ENCODE measurements at places on chromosomes 13 and 19.

GRCh38 chr19:41391618-41392017 lies 5.5 kb downstream of the EXOSC5 start:
- DNase-seq, result no peak

GRCh38 chr13:96822895-96823294 lies 171.4 kb downstream of the OXGR1 start:
- peak; percentile 38 for DNase-seq

GRCh38 chr19:44003461-44004009 lies 778 bp downstream of the ZNF230 start:
- no peak for DNase-seq

- no peak for DNase-seq
Measured at GRCh38 chr19:46954993-46955812, 64.4 kb upstream of the NPAS1 start.

- DNase-seq, result no peak
Measured at GRCh38 chr13:54965881-54966280, 1937.3 kb downstream of the OLFM4 start.

DNA sequence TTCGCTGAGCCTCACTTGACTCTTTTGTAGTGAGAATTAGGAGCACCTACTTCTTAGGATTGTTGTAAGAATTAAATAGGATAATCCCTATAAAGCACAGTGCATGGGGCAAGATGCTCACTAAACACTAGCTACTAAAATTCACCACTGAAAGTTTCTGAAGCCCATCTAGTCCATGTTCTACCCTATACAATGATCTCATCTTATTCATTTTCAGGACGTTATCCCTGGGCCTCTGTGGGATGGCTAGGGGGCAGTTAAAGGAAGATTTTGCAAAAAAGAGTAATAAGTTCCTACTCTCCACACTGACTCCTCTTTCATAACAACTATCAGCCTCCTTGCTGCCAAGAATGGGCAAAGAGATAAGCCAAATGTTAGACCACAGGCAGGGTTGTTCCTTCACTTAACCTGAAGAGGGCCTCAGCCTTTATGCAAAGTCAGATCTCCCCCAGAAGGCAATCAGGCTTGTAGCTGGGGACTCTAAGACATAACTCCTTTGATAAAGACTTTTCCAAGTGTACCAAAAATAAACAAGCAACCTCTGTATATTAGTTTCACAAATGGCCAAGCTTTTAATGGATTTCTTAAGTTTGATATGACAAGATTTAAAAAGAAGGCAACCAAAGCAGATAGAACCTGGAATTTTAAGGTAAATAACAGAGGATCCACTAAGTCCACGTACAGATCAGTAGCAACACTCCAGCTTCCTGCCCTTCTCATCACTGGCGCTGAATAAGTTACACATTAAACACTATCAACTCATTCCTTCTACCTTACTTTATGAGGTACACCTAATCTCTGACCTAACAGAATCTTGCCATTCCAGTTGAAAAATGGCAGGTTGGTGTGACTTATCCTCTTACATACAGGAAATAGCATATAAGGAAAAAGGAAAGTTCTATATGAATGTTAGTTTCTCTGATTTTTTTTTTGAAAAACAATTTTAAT lies 44.4 kb downstream of the ELF1 start:
- DNase-seq, result no peak

GRCh38 chr13:98508280-98508679 lies 68.6 kb downstream of the STK24 start:
- no peak for DNase-seq

GRCh38 chr13:113232208-113233003 lies 23.0 kb downstream of the CUL4A start:
- no peak for DNase-seq

GRCh38 chr13:37132211-37132610 lies 26.7 kb upstream of the CSNK1A1L start:
- no peak for DNase-seq
